ENCODE measurements at places on chromosomes 3 and 15.

- no peak for DNase-seq
Observed at GRCh38 chr15:71679793-71680353, 130.5 kb upstream of the NR2E3 start.

GRCh38 chr3:68060191-68060590 lies 405.8 kb upstream of the SUCLG2 start:
- no peak for DNase-seq

DNA sequence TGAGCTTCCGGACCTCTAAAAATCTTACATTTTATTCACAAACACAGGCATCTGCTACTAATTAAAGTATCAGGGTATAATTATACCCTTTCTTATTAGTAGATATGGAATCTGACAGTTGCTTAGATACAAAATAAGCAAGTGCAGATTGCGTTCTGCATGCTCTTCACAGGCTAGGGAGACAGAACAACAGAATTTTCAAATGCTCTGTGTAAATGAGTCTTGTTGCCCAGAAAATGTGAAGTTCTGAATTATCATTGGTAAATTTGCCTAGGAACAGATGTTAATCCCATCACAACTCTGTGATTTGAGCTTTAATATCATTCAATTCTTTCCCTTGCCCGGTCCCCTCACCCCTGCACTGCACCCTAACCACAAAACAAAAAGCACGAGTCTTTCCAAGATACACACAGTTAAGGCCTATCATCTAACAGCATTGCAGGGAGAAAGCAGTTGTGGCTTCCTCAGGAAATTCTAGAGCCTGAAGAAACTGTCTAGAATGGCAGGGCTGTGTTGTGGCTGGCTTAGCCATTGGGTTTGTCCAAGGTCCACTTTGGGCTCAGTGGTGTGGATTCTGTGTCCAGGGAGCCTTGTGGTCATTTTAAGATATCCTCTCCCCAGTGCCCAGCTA lies 119.8 kb downstream of the PDCD6IP start:
- DNase-seq: no peak

GRCh38 chr3:72145506-72146380 lies 360.8 kb upstream of the PROK2 start:
- no peak for DNase-seq

DNA sequence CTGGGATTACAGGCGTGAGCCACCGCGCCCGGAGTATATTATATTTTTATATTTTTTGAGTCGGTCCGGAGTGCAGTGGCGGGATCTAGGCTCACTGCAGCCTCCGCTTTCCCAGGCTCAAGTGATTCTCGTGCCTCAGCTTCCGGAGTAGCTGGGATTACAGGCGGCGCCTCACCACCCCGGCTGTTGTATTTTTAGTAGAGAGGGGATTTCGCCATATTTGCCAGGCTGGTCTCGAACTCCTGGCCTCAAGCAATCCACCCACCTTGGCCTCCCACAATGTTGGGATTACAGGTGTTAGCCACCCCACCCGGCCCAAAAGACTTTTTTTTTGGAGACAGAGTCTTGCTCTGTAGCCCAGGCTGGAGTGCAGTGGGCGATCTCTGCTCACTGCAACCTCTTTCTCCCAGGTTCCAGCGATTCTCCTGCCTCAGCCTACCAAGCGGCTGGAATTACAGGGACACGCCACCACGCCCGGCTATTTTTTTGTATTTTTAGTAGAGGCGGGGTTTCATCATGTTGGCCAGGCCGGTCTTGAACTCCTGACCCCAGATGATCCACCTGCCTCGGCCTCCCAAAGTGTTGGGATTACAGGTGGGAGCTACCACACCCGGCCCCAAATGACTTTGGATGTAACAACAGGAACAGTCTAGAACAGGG lies 1.0 kb downstream of the ZNF589 start:
- no peak for DNase-seq

GRCh38 chr3:149145356-149145755 lies 15.9 kb downstream of the HPS3 start:
- no peak for DNase-seq

- DNase-seq: no peak
Observed at GRCh38 chr3:8663177-8664061, 18.8 kb upstream of the SSUH2 start.

- DNase-seq: no peak
Observed at GRCh38 chr3:122674339-122674738, 6.3 kb upstream of the PARP14 start.

GRCh38 chr15:70204652-70205051 lies 106.9 kb upstream of the TLE3 start:
- no peak for DNase-seq

DNA sequence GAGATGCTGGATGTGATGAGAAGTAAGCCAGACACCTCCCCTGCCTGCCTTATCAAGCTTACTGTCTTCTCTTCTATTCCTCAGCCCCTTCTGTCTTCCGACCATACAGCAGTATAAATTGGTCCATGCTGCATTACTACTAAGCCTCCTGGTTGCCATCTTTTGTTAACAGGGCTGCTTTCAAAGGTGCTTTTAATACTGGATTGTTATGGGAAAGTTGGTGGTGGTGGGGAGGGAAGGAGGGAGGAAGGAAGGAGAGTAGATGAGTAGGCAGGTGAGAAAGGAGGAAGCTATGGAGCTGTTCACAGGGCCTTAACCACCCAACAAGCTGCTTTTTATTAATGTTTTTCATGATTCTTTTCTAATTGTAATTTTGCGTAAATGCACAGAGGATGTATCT lies 114.9 kb downstream of the SLC25A26 start:
- DNase-seq: no peak

GRCh38 chr15:101438482-101439284 lies 50.8 kb downstream of the PCSK6 start:
- no peak for DNase-seq

Measured in mesenteric fat pad (tissue), 1 donor.